Aorta (tissue), 5 donors: ENCODE measurements at places on chromosomes 12 and 14. TPM values are rescaled to one million over a fixed set of nuclear protein-coding genes. Genes with fewer than 3 reads are reported as not detected.

GRCh38 chr12:116833474-116833873 is 47.8 kb downstream of the HRK start:
- H3K27ac ChIP-seq: no peak overlapping the region
- no peaks in the 10 kb centered on the region for H3K36me3 ChIP-seq
- no peaks in the 10 kb centered on the region for H3K4me1 ChIP-seq
- DNase-seq: no peak

GRCh38 chr12:132727091-132727794 is 16.6 kb downstream of the PGAM5 start:
- no peak overlapping the region for H3K4me3 ChIP-seq
- H3K27ac ChIP-seq: no peak overlapping the region
- no peaks in the 10 kb centered on the region for H3K27me3 ChIP-seq
- H3K36me3 ChIP-seq: peaks cover 15% of the 10 kb centered on the region
- no peak for DNase-seq
- H3K4me1 ChIP-seq: no peaks in the 10 kb centered on the region

DNA sequence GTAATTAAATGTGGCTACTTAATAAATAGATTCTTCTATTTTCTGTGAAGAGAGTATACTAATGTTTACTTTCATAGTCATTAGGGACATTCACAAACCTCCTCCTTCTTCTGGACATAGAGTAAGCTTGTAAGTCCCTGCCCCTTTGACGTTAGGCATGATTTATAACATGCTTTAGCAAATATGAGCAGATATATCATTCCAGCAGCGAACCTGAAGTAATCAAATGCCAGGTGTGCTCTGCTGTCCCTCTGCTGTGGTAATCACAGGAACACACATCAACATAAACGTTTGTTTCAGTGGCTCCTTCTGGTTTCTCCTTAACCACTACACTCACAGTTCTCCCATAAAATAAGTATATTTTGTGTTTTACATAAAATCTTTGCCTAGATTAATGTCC is 961.8 kb downstream of the FLRT2 start:
- H3K27ac ChIP-seq: no peak overlapping the region
- H3K36me3 ChIP-seq: no peaks in the 10 kb centered on the region
- no peaks in the 10 kb centered on the region for H3K27me3 ChIP-seq
- H3K4me1 ChIP-seq: no peaks in the 10 kb centered on the region

DNA sequence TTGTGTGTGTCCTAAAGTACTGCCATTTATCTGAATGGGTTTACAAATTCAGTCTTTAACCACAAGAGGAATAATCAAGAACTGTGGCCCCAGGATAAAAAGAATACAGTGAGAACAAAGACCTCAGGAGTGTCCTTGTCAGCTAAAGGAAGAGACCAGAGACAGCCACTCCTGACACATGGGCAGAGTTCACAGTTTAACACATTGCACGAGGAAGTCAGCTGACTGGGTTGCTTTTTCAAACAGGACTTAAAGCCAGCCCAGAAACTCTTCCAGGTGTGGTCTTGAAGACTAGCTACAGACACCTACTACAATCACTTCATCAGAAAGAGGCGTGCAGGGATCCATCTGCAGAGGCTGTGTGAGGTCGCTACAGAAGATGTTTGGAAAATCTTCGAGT is 42.8 kb downstream of the GNS start:
- no peak overlapping the region for H3K27ac ChIP-seq
- H3K4me3 ChIP-seq: no peak overlapping the region
- DNase-seq: no peak
- no peaks in the 10 kb centered on the region for H3K4me1 ChIP-seq

DNA sequence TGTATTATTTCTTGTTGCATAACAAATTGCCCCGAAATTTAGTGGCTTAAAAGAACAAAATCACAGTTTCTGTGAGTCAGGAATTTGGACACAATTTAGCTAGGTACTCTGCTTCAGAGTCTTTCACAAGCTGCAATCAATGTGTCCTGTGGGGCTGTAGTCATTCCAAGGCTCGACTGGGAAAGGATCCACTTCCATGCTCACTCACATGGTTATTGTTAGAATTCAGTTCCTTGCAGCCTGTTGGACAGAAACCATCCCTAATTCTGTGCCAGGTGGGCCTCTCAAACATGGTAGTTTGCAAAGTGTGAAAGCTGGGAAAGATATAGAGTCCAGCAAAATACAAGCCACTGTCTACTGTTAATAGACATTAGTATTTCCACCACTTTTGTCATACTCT is 59.7 kb upstream of the ARID2 start:
- H3K27ac ChIP-seq: no peak overlapping the region
- H3K4me1 ChIP-seq: peaks cover 9% of the 10 kb centered on the region
- no peak overlapping the region for H3K4me3 ChIP-seq
- H3K36me3 ChIP-seq: no peaks in the 10 kb centered on the region
- no peak for DNase-seq

The TMED10 gene
- total RNA-seq: 277 TPM

The NEUROD4 gene
- total RNA-seq: not detected

The IAPP gene
- total RNA-seq: not detected

The CEBPE gene
- total RNA-seq: 0.33 TPM

The SLC25A21 gene
- total RNA-seq: 1.3 TPM

The CCDC177 gene
- total RNA-seq: not detected
